Fibroblast of mammary gland (primary cell): ENCODE measurements at places on chromosomes 2 and 18.

DNA sequence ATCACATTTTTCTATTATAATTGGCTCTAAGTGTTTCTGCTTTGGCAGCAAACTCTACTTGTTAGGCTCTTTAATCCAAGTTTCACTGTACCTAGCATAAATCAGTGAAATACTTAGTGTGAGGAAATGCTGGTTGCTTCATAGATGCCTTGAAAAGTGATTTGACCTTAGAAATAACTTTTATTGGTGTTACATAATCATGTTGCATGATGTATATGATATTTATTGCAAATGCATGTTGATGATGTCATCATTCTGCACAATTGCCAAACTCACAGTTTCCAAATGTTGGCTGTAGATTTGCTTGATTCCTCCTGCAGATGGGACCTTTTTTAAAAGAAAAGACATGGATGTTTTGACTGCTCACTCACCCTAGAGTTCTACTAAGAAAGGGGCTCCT lies 137.6 kb upstream of the BCL2L11 start:
- DNase-seq, result peak; percentile 10

DNA sequence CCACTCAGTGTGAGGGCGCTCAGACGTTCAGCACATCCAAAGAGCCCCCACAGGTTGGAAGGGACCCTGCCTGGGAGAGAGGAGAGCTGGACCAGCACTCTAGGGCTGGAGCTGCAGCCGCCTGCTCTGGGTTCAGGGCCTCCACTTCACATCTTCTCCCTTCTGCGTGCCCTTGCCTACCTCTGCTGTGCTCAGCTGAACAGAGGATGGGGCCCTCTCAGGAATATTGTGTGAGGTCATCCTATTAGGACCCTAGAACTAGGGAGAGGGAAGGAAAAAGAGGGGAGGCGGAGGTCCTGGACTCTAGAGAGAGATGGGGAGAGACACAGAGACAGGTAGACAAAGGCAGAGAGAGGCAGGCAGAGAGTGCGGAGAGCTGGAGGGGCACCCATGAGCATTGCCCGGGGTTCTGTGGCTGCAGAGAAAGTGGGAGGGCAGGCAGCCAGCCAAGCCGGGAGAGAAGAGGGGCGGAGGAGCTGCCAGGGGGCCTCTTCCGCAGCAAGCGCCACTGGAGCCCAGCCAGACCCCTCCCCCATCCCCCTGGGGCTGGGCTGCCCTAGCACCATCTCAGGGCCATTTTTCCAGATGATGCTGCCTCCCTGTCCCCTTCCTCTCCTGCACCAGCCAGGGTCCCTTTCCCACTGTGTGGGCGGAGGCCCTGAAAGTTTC lies 8.3 kb upstream of the TNS1 start:
- DNase-seq, result no peak

GRCh38 chr2:101396316-101396717 lies 9.0 kb upstream of the CREG2 start:
- DNase-seq, result peak; percentile 97

DNA sequence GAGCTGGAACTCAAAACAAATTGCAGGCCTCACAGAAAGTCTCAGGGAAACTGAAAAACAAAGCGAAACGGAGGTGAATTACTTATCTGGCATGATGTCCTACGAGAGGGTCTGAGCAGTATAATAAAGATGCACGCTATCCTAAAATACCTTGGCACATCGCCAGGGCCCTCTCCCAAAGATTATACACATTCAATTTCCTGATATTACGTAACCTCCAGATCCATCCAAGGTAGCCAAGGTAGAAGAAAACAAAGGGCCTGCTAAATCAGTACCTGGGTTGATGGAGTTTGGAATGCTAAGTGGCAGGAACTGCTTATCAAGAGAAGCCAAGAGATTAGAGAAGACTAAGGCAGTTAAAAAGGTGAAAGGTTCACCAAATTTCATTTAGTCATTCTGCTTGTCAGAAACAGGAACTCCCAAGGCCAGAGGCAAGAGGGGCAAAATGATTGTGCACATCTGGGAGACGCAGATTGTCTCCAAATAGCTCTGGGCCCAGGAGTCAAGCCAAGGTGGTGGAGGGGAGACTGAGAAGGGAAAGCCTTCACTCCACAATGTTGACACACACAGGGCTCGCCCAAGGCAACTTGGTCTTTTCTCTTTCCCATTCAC lies 236.8 kb upstream of the ATP5MC3 start:
- DNase-seq, result no peak

GRCh38 chr2:24836706-24837105 lies 43.5 kb downstream of the CENPO start:
- no peak for DNase-seq

- no peak for DNase-seq
These were observed 104.8 kb downstream of the PPP1R1C start for GRCh38 chr2:182090486-182090885.

- DNase-seq, result no peak
These were observed 52.6 kb downstream of the SMAD2 start for GRCh38 chr18:47877892-47878291.
